ENCODE measurements at places on chromosomes 1 and 21.

GRCh38 chr1:9593492-9594465 lies 5.1 kb downstream of the TMEM201 start:
- DNase-seq: peak; percentile 92

DNA sequence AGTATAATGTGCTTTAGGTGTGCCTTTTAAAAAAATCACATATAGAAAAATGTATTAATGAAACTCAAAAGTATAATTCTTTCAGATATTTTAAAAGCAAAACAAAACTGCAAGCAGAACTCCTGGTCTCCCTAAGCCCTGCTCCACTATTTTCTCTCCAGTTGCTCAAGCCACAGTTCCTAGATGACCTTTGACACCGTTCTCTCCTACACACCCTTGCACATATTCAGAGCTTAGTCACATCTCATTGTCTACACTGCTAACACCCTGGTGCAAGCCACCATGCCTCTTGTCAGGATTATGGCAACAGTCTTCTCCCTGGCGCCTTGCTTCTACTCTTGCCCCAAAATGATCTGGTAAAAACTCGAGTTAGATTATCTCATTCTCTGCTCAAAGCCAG lies 50.2 kb upstream of the ROR1 start:
- DNase-seq: no peak

DNA sequence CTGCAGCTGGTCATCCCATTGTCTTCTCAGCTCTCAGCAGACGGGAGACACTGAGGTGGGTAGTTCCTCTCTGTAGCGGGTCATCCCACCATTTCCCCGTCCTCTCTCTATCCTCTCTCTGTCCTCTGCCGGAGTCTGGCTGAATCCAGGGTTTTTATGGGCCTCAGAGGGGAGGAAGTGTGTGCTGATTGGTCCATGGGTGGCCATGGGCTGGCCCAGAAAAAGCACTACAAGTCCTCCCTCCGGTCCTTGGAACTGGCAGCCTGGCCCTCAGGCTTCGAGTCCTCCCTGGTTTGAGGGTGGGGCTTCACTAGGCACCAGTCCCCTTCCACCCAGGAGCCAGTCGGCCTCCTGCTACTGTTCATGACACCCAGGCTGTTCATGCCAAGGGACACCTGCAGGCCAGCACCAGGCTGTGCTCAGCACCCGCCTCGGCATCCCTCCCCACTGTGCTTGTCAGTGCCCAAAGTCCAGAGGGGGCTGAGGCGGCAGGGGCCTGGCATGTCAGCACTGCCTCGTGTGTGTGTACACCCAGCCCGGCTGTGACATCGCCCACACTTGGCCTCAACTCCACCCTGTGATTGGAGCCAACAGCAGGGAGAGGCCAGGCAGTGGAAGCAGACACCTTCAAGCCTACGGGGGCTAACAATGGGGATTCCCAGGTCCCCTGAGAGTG lies 23.0 kb upstream of the LRRC8C start:
- no peak for DNase-seq

GRCh38 chr1:66764994-66765578 lies 12.8 kb downstream of the DYNLT5 start:
- DNase-seq: no peak

GRCh38 chr1:245797592-245798348 lies 643.0 kb downstream of the KIF26B start:
- peak; percentile 42 for DNase-seq

GRCh38 chr1:153698020-153698922 lies 19.8 kb downstream of the NPR1 start:
- no peak for DNase-seq

GRCh38 chr1:87953732-87954344 lies 625.2 kb downstream of the LMO4 start:
- DNase-seq: peak; percentile 75

GRCh38 chr1:56216218-56216617 lies 363.1 kb downstream of the PLPP3 start:
- no peak for DNase-seq

- no peak for DNase-seq
Measured at GRCh38 chr1:27538793-27539192, 48.8 kb upstream of the WASF2 start.

GRCh38 chr1:225482421-225482950 lies 54.6 kb upstream of the LBR start:
- DNase-seq: no peak

Measured in ELF-1 (cell line).